ENCODE measurements at places on chromosomes 6 and 20.

- DNase-seq: peak; percentile 81
Observed at GRCh38 chr6:38776515-38776914, 61.4 kb downstream of the DNAH8 start.

DNA sequence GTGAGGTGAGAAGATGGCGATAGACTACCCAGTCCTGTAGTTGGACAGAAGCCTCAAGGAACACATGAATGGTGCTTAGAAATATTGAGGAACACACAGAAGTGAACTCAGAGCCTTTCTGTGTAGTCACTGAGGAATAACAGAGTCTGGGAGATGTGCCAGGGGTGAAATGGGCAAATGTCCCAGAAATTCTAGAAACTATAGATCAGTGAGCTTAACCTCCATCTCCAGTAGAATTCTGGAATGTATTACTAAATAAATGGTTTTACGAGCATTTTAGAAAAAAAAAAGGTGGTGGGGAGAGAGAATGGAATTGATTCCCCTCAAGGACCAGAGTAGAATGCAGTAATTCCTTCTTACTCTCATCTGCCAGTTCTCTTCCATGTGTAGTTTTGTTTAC lies 380.0 kb downstream of the LMBRD1 start:
- peak; percentile 7 for DNase-seq

GRCh38 chr6:56242346-56242745 lies 5.0 kb downstream of the COL21A1 start:
- no peak for DNase-seq

DNA sequence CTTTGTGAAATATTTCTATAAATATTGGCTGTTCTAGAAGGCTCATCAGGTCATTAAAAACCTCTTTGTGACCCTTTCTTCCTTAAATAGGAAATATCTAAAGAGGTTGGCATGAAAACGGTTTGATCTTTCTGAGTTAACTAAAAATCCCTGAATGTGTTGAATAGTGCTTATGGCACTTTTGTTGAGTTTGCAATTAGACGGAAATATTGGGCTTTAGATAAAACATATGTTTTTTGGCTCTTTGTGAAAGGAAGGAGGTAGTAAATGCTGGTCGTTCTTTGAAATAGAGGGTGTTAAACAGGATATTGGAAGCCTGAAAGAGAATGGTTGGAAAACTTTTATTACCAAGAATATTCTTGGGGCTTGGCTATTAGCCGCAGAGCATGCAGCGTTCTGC lies 163.0 kb downstream of the ARID1B start:
- no peak for DNase-seq

DNA sequence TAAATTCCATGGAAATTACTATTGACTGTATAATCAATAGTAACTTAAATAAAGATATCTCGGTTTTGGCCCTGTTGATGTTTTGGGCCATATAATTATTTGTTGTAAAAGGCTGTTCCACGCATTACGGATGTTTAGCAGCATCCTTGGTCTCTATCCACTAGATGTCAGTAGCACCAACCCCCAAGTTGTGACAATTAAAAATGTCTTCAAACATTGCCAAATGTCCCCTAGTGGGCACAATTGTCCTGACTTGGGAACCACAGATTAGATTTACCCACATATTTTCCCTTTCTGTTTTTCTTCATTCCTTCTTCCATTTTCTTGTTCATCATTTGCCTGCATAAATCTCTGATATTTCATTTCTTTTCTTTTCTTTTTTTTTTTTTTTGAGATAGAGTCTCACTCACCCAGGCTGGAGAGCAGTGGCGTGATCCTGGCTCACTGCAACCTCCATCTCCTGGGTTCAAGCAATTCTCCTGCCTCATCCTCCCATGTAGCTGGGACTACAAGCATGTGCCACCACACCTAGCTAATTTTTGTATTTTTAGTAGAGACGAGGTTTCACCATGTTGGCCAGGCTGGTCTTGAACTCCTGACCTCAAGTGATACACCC lies 13.6 kb upstream of the WFDC8 start:
- peak; percentile 32 for DNase-seq

DNA sequence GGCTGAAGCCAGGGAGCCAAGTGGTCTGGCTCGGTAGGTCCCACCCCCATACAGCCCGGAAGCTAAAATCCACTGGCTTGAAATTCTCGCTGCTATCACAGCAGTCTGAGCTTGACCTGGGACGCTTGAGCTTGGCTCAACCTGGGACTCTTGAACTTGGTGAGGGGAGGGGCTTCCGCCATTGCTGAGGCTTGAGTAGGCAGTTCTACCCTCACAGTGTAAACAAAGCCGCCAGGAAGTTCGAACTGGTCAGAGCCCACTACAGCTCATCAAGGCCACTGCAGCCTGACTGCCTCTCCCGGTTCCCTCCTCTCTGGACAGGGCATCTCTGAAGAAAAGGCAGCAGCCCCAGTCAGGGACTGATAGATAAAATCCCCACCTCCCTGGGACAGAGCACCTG lies 1337.7 kb downstream of the HACE1 start:
- DNase-seq: no peak

DNA sequence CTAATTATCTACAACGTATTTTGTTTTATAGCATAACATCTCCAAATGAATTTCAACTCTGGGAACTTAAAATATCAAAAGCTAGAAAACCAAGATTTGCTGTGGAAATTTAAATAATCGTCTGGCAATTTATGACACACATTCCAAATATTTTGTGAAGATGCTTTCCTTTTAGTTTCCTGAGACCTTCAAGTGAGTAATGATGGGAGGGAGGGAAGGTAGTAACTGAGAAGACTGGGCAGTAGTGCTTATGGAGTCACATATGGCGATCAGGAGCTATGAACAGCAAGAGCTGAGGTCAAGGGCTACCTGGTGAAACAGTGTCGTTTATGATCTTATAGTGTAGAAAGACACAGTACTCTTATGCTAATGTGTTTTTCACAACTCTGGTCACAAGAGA lies 178.2 kb upstream of the THEMIS start:
- DNase-seq: no peak

DNA sequence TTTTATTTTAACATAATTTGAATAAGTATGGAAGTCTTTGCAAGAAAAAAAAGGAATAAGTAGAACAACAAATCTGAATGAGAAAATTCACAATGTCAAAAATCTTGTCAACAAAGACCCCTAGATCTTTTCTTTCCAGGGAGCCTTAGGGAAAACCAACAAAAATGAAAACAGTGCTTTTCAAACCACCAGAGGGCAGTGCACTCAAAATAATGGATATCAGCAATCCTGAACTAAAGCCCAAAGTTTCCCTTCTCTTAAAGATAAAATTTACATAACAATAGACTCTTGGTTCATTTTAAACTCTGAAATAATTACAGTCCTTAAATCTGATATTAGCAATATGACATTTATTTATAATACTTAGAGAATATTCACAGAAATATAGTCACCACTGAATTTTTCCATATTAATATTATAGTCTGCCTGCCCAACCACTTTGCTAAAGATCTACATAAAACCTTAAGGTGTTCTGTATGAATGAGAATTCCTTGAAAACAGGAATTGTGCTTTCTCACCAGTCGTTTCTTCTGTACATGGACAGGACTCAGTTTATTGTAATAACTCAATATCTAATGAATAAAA lies 105.3 kb upstream of the BMP5 start:
- DNase-seq: peak; percentile 17

DNA sequence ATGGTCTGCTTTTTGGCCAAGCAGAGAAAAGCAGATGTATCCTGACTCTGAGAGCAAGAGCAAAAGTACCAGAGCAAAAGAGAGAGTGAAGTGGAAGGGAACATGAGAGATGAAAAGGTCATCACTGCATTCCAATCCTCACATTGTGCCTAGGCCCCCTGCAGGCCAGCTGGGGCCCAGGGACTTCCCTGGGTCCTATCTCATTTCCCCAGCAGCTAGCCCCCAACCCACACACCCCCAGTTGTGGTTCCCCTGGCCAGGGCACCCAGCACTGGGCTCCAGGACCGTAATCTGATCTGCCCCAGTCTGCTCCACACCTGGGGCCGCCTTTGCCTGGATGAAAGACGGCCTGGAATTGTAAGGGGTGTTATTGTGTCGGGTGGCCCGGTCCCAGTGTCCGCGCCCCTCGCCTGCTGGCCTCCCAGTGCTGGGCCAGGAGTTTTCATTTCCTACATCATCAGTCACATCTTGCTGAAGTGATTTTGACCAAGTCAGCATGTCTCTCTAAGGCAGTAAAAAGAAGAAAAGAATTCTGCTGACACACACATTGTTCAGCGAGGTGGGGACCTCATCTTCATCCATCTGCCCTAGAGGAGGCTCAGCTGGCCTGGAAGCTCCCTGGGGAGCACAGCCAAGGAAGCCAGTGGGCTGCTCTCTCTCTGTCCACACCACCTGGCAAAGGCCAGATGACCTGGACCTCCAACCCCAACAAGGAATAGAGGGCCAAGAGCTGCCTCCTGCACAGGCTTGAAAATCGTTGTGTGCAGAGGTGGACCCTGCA lies 4.0 kb upstream of the BMP7 start:
- DNase-seq: no peak

- DNase-seq: no peak
Observed at GRCh38 chr6:54541541-54541940, 233.3 kb downstream of the TINAG start.

Measured in brain microvascular endothelial cell (primary cell).